AG20443 (cell line): ENCODE measurements at places on chromosomes 5 and 9.

DNA sequence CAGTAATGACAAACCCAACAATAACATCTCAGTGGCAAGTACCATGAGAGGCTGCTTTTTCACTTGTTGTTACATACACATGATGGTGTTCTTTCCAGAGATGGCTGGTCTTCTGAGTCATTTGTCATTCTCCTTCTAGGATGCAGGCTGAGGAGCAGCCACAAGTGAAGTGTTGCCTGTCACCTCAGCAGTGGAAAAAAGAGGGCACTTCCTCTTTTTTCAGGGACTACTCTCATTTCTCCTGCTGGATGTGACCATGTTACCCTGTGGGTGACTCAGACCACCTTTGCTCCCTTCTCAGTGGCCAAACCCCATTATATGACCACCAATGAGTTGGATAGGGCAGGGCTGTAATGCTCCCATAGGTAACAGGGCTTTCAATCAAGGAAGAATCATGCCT lies 587.0 kb upstream of the ADAMTS16 start:
- no peak for DNase-seq

GRCh38 chr5:53616939-53617549 lies 56.6 kb downstream of the NDUFS4 start:
- DNase-seq = no peak

DNA sequence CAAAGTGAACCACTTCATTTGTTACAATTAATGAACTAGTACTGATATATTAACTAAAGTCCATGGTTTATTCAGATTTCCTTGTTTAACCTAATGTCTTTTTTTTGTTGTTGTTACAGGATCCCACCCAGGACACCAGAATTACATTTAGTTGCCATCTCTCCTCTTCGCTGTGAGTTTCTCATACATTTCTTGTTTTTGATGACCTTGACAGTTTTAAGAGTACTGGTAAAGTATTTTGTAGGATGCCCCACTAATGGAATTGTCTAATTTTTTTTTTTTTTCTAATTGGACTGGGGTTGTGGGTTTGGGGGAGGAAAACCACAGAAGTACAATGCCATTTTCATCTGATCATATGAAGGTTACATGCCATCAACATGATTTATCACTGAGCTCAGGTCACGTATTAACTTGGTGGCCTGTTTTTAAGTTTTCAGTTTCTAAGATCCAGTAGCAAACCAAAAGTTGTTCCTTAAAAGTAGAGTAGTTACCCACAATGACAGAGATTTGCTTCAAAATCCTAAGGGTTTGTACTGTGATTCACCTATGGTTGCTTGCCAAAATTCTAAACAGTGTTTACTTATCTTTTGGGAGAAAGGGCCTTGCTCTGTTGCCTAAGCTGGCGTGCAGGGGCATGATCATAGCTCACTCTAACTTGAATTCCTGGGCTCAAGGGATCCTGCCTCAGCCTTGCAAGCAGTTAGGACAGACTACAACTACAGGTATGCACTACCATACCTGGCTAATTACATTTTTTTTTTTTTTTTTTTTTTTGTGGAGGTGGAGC lies 4.5 kb upstream of the OTULIN start:
- peak; percentile 43 for DNase-seq

DNA sequence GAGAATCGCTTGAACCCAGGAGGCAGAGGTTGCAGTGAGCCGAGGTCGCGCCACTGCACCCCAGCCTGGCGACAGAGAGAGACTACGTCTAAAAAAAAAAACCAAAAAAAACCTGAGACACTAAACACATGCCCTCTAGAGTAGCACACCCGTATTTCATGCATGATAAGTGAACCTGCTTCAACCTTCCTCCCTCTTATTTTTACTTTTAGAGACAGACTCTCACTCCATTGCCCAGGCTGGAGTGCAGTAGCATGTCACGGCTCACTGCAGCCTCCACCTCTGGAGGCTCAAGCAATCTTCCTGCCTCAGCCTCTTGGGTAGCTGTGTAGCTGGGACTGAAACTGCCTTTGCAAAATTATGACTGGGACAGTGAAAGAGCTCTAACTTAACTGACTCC lies 17.6 kb upstream of the NANS start:
- DNase-seq = no peak

- no peak for DNase-seq
These were observed 536.0 kb downstream of the NR2F1-AS1 start for GRCh38 chr5:93044859-93045666.

DNA sequence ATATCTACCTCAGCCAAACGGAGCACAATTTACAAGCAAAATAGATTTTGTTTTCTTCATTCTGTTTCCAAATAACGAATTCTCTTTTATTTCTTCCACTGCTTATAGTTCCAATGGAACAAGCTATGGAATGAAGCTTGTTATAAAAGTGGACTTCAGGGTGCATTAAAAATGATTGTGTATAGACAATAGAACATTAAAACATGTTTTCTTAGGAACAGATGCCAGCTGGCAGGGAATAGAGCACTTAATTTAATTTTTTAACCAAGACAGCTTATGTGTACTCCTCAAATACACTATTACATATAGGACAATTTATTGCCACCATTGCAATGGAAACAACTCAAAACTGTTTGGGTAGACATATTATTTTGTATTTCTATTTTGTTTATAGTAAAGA lies 860.1 kb upstream of the TYRP1 start:
- DNase-seq = no peak

- DNase-seq = peak; percentile 29
These were observed 5.0 kb upstream of the FBXL7 start for GRCh38 chr5:15495026-15495425.
